ENCODE measurements at places on chromosomes 3 and 15. TPM values are rescaled to one million over a fixed set of nuclear protein-coding genes. Genes with fewer than 3 reads are reported as not detected.
A peak's percentile ranks its signal among the peaks of the same experiment; 100 is the strongest.

DNA sequence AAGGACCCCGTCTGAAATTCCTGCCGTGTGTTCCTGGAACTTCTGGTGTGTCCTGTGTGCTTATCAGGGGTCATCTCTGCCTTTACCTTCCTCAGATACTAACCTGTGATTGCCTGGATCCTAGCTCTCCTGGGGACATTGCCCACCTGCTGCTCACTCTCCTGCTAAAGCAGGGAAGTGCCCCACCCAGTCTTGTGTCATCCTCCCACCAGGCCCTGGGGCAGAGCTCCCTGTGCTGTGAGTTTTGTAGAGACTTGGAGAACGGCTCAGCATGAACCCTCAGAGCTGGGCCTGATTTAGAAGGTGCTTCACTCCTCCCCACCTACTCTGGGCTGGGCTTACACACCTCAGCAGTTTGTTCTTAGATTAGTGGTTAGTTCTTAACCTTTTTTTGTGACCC lies 3.8 kb upstream of the TMEM44 start:
- no peak for DNase-seq

GRCh38 chr3:124512881-124513609 lies 217.2 kb upstream of the UMPS start:
- DNase-seq, result peak; percentile 4

DNA sequence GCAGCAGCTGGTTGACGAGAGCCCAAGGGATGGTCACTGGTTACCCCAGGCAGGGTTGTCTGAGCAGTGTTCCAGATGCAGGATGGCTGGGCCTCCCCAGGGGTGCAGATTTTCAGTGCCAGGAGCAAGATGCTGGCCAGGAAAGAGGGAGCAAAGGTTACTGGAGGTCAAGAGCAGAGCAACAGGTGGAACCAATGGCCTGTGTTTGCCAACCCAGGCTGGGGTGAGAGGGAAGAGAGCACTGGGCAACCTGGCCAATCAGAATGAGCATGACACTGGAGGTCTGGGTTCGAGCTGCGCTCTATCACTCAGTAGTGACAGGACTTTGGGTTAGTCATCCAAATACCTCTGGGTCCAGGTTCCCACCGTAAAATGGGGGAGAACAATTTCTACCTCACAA lies 90.6 kb upstream of the TLE3 start:
- DNase-seq, result no peak

DNA sequence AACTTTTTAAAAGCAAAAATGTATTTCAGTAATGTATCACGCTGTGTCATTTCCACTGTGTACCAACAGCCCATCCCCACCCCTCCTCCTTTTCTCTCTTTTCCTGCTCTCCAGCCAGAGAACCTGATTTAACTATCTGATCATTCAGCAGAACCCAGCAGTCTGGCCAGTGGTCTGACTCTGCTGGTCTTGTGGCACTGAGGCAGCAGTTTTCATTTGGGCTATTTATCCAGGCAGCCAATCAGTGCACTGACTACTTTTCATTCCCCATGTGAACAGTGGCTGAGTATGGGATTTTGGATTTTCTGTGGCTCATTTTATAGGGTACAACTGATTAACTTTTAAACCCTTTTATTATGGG lies 56.3 kb downstream of the GPR171 start:
- peak; percentile 43 for DNase-seq

DNA sequence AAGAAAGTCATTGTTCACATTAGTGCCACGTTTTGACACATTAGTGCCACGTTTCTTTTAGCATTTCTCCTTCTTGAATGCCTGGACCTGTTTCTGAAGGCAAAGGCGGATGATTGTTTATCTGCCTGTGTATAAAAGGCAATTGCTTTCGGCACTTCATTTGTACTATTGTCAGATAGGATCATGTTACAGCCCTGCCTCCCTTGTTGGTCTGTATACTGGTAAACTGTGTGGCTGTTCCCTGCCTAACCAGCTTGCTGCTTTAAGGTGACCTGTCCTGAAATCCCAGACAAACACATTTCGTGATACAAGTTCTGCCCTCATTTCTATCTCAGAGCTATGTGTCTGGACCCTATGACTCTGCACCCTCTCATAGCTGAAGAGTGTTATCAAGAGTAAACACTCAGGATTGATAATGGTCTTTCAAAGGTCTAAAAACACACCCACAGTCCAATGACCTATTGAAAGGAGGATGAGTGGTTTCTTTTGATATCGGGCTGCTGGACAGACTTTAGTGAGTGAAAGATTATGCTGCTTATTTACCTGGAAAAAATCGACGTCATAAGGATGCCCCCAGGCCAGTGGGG lies 276.3 kb upstream of the MCTP2 start:
- DNase-seq, result no peak

DNA sequence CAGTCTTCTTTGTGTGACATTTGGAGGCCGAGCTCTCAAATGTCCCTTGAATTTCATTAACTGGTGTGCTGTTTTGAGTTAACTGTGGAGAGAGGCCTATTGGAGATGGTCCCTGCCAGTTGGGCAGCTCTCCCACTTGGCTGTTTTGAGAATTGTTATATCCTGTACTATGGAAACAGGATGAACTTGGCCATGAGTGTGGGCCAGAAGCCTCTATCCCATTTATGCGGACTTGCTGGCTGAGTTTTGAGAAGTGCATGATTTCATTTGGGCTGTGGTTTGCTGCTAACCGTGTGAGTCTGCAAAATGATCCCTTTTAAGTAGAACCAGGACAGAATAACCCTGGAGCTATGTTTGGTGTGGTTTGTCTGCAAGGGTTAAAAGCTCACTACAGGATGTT lies 366.0 kb downstream of the PTPRG start:
- DNase-seq, result no peak

DNA sequence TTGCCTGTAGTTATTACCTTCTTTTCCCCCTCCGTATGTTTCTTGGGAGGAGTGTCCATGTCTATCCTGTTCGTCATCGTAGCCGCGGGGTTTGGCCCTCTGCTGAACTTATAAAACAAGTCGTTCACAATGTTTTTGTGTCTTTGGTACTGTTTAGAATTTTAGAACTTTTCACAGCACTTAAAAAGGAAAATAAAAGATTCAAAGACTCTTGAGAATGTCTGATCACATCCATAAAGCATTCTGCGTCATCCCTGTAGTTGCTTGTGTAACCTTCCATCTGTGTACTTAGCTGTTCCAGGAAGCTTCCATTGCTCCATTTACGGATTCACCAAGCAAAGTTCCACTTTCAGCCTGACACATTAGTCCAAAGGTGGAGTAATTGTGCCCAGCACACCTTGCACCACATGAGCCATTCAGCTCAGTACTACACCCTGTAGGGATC lies 677.1 kb upstream of the NR2F2 start:
- DNase-seq, result no peak

DNA sequence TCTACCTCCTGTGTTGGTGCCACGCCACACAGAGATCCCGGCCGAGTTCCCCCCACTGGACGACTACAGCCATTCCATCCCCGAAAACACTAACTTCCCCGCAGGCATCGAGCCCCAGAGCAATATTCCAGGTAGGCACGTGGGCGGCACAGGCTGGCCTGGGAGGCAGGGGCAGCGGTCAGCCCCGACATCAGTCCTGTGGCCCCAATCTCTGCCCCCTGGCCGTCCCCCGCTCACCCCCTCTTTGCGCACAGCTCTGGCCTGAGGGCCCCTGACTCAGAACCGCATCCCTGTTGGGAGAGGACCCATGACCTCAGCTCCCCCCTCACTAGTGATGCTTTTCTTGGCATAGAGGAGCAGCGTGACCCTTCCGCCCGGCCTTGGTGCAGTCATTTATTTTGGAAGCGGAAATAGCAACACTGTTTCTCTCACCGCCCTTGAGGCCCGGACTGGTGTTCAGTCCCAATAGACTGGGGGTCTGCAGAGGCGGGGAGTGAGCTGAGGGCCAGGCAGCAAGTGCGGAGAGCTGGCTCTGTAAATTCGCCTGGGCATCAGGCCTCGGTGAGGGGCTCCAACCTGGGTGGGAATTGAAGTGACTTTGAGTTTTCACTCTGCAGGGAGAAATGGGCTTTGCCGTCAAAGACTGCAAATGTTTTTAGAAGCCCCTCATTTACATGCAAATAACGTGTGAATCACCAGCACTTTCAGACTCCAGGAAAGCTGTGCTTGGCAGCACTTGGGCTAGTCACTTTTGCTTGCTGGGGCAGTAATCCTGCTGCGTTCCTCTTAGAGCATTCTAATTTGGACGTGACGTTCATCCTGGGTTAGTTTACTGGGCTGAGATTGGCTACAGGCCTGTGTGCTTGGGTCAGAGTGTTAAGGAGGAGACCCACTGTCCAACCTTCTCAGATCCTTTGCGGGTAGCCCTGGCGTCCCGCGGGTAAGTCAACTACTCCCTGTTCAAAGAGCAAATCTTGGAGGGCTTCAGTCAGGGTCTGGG lies 88.9 kb downstream of the AAGAB start:
- no peak for DNase-seq

GRCh38 chr3:117405359-117405758 lies 695.8 kb downstream of the TUSC7 start:
- no peak for DNase-seq

GRCh38 chr3:123876858-123877257 lies 7.3 kb downstream of the MYLK start:
- DNase-seq, result no peak

DNA sequence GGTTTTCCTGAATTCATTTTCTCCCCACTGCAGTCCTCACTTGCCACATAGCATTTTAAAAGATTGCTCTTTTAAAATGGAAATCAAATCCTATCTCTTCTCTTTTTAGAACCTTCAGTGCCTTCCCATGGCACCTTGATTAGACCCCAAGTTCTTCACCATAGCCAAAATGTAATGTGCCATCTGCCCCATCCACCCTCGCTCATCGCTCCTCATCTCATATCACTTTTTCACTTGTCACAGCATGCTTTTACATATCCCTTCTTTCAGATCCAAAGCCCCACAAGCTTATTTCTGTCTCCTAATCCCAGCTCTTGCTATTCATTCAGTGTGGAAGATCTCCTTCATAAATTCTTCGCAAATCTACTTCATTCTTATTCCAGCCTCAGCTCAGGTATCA lies 161.7 kb downstream of the CD47 start:
- DNase-seq, result no peak

- DNase-seq, result no peak
These were observed 96.8 kb downstream of the SNRPN start for GRCh38 chr15:25051399-25052154.

DNA sequence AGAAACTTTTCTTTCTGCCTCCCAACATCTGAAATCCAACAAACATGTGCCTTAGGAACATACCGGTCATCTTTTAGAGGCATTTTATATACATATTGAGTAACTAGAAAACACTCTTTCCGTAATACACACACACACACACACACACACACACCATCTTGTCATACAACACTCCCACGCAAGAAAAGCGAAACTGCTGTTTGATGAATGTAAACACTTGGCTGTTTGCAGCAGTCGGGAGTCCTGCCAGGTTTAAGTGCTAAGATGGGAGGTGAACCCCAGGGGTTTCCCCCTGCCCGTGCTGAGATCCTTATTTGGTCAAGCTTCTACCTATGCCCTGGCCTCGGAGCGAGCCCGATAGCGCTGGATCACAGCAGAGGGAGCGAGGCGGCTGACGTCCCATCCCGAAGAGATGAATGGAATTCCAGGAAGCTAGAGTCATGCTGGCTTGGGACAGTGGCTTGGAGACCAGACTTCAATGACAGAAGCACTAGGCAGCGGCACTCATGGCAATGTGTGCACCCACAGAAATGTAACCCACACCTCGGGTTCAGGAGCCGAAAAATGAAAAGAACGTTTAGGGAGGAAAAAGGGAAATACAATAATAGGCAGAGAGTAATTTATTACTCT lies 1.3 kb upstream of the THBS1 start:
- peak; percentile 80 for DNase-seq

DNA sequence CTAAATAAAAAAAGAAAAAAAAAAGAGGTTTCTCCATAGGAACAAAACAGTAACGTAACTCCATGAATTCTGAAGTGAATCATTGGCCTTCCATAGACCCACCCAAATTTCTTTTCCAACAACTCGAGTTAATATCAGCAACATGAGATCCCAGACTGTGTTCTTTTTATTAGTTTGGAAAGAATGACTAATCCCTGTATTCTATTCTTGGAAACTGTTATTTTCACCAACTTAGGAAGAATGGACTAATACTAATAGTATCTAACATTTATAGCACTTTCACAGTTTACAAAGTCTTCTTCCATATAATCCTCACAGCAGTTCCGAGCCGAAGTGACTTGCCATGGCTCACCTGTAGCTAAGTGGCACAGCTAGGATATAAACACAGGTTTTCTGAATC lies 72.7 kb upstream of the SLC4A7 start:
- DNase-seq, result no peak

GRCh38 chr15:64282701-64283100 lies 73.3 kb downstream of the CSNK1G1 start:
- no peak for DNase-seq

DNA sequence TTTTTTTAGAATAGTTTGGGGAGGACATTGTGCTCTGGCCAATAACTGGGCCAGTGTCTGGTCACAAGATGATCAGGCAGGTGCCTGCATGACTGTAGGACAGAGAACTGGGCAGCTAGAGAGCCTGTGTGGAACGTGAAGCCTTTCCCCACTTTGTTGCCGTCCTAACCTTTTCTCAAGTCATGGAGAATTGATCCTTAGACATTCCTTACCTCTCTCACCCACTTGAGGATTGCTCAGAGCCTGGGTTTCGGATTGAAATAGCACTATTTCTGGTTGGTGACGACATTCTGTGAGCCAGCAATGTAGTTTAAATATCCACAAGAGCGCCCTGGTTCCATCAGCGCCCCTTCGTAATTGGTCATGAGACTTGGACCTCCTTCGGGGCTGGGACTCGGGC lies 138.4 kb downstream of the IGF1R start:
- DNase-seq, result no peak

DNA sequence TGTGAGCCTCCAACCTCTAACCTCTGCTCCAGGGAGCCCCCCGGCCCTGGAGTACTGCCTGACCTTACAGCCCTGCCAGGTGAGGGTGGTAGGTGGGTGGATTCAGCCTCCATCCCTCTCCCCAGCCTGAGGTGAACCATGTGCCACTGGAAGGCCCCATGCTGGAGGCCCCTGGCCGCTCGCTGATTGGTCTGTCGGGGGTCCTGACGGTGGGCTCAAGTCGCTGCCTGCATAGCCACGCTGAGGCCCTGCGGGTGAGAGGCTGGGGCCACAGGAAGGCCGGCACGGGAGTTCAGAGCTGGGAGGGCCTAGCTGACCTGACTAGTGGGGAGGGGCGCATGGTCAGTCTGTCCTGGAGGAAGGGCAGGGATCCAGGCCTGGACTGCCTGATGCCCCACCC lies 19.1 kb downstream of the NT5DC2 start:
- DNase-seq, result no peak

DNA sequence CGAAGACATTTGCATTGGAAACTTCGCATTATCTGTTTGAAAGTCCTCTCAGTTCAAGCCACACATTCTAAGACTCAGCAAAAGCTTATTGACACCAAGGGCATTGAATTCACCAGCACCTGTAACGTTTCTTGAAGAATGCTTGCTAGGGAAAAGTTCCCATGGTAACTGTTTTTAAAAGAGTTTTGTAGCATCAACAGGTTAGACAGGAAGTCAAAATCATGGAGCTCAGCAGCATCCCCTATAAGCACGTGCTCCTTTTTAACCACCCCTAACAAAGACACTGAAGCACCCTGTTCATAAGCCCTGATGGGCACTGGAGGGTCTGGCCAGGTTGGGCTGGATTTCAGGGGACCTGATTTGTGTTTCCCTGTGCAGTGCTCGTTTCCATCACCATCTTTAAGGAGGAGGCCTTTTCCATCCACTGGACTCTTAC lies 229.7 kb upstream of the BHLHE40 start:
- no peak for DNase-seq

The LEKR1 gene
- 0.29 TPM for total RNA-seq

The CELF6 gene
- not detected for total RNA-seq

The DPPA2 gene
- total RNA-seq, result 0.51 TPM

The ANKDD1A gene
- total RNA-seq, result 2.5 TPM

The CD80 gene
- not detected for total RNA-seq

The ITIH4 gene
- total RNA-seq, result not detected

The GOLGA8K gene
- total RNA-seq, result not detected

The RARB gene
- total RNA-seq, result 25.6 TPM

The PTH1R gene
- 3.1 TPM for total RNA-seq

The ITPR1 gene
- 11.6 TPM for total RNA-seq
